NCI-H187 treated with DMSO at 0.1 percent for 48 hours (cell line): ENCODE measurements at places on chromosomes 1 and 21.

DNA sequence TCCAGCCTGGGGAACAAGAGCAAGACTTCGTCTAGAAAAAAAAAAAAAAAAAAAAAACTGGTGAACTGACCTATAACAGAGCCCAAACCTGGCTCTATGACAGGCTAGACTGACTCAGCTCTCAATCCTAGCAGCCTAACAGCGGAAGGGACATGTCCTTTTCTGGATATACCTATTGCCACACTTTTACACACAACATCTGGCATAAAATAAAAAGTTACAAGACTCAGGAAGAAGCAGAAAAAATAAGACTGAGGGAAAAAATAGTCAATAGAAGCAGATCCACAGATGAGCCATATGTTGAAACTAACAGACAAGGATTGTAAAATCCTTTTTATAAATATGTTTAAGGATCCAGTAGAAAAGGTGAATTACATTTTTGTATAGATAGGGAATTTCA lies 57.5 kb upstream of the IPO9 start:
- DNase-seq, result no peak

GRCh38 chr1:61570191-61570590 lies 154.8 kb downstream of the TM2D1 start:
- DNase-seq, result no peak

DNA sequence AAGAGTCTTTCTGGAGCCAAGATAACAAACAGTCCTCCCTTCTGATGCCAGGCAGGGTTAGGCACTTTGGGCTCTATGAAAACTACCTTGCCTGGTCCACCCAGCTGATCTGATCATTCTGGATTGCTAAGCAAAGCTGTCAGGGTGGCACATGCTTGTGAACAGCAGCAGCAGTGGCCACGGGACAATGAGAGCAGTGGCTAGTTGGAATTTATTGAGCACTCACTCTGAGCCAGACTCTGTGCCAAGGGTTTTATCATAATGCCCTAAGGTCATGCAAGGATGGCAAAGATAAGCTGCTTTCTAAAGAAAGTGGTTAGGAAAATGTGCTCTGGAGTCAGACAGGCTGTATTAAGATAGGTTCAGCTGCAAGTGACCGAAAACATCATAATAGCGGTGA lies 390.4 kb upstream of the VAMP3 start:
- DNase-seq, result no peak

- DNase-seq, result no peak
Observed at GRCh38 chr1:14996133-14997050, 157.2 kb upstream of the TMEM51 start.

DNA sequence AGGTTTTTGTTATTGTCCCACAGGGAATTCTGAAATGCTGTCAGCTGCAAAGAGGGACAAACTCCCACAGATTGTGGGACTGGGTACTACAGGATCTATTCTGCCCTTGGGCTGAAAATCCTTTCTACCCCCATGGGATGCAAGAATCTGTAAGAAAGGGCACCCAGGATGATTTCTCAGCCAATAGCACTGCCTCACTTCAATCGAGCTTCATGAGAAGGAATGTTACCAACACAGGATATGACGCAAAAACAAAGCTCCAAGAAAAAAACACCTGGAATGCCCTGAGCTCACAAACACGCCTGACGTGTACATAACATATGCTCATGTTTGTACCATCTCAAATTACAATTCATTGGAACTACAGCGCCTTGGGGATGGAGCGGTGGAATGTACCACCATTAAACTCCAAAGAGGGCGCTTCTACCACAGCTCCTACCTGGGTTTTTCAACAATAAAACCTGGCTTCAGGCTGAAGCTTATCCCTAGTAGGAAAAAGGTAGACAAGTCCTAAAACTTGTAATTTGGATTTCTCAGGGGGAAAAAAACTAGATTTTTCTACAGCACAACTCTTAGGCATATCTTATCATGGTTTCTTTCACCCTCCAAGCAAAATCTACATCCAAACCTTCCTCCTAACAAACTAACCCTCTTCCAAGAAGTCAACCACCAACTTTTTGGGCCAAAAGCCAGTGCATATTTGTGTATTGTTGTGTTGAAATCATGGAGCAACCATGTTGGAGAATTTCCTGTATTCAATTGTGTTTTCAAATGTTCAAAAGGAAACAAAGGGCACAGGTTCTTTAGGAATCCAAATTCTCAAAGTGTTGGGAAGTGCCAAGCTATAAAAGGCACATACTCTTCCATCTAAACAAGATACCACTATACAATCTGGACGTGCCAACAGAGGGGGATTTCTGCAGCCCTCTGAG lies 78.9 kb downstream of the TGFBR3 start:
- no peak for DNase-seq

DNA sequence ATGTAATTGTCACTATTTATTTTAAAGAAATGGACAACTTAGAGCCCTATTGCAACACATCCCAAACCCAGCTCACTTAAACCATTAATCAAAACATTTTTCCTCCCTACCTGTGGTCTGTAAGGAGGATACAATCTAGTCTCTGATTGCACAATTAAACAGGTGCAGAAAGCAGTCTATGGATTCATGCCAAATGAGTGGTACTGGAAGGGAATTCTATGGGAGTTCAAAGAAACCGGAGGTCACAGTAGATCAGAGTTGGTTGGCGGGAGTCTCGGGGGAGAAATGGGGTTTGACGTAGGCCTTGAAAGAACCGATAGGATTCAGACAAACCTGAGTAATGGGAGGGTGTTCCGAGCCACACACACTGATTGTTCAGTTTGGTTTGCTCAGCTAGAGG lies 314.9 kb downstream of the KIF26B start:
- no peak for DNase-seq

DNA sequence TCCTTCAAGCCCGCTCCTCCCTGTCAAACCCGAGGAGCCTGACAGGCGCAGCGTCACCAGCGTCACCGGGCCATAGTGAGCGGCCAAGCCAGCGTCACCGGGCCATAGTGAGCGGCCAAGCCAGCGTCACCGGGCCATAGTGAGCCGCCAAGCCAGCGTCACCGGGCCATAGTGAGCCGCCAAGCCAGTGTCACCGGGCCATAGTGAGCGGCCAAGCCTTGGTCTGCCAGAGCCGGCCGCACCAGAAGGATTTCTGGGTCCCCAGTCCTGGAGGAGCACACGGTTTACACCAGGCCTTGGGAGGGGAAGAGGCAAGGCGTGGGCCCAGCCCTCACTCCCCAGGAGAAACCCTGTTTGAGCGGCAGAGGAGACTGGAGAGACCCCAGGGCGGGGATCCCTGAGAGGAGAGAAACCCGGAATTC lies 39.8 kb upstream of the COL18A1 start:
- DNase-seq, result no peak

GRCh38 chr1:110498270-110498669 lies 20.7 kb downstream of the KCNA10 start:
- no peak for DNase-seq

- no peak for DNase-seq
Observed at GRCh38 chr1:241352401-241352800, 4.6 kb downstream of the RGS7 start.

DNA sequence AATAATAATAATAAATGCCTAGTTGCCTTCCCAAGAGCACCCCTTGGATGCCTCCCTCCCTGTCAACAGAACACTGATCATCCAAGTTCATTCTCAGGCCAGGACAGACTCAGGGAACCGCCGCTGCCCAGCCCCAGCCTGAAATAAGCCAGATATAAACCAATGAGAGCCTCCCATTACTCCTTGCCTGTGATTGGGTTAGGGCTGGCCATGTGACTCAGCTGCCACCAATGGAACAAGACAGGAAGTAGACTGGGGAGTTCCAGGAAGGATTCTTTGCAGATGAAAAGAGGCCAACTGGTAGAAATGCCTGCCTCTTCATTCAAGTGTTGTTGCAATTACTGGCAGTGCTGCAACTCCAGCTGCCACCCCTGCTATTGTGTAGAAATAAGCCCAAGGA lies 146.4 kb upstream of the TIAM1 start:
- no peak for DNase-seq

GRCh38 chr1:97412166-97412565 lies 508.7 kb downstream of the DPYD start:
- DNase-seq, result no peak

GRCh38 chr1:97853221-97853620 lies 67.6 kb downstream of the DPYD start:
- DNase-seq, result no peak

DNA sequence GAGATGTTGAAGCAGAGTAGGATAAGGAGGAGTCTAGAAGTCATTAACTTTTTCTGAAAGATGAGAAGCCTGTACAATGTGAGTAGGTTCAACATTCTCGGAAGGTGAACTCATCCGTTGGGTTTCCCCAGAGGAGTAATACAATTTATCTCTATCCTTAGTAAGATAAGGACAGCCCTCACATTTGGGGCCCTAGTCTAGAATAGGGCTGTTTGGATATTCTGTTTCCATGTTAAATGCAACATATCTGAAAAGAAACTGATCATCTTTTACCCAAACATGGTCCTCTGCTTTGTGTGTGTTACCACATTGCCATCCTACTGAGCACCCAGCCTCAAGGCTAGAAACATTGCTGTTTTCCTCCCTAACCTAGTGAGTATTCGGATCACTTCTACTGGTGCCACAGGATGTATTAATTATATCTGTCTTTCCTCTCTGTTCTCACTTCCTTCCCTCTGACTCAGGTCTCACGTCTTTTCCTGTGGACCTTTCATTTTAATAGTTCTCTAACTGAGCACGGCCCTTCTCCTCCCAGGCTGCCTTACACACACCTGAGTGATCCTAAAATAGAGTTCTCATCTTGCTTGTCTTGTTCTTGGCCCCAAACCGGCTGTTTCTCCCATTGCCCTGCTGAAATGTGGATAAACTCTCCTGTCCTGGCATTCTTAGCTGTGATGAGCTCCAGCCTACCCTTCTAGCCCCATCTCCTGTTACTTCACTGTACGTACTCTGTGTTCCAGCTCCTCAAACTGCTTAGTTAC lies 91.7 kb downstream of the CDC14A start:
- DNase-seq, result no peak

- no peak for DNase-seq
Observed at GRCh38 chr1:109240158-109241152, 8.9 kb upstream of the CELSR2 start.

DNA sequence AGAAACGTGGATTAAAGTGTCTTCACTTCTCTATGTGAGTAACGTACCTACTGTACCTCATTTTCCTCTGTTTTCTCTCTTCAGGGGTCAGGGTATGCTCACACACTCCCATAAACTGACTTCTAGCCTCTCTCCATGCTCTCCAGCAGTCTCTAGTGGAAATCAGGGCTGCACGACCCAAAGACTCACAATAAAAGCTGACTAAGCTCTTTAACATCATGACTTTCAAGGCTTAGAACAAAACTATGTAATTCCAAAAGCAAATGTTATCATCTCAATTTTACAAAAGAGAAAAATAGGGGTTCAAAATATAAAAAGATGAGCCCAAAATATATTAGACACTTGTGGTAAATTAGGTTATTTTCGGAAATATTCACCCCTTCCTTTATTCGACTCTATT lies 62.5 kb upstream of the KRTAP11-1 start:
- DNase-seq, result no peak

GRCh38 chr1:244599937-244600350 lies 53.0 kb upstream of the DESI2 start:
- DNase-seq, result no peak

- DNase-seq, result no peak
Observed at GRCh38 chr1:116365353-116365780, 7.7 kb upstream of the ATP1A1 start.

DNA sequence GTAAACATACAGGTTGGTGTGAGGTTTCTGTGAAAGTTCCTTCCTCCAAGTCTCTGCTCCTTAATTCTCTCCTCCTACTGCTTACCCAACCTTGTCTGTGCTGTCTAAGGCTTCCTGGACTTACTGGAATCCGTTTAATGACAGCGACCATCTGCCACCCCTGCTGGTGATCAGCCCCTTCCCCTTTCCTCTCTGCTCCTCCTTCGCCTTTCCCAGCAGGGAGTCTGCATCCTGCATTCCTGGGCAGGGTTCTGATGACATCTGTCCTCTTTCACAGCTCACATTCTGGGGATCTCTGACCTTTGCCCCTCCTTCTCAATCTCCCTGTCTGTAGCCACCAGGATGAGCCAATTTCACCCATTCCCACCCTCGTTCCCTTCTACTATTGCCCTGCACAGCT lies 66.5 kb downstream of the KIRREL1 start:
- DNase-seq, result no peak

DNA sequence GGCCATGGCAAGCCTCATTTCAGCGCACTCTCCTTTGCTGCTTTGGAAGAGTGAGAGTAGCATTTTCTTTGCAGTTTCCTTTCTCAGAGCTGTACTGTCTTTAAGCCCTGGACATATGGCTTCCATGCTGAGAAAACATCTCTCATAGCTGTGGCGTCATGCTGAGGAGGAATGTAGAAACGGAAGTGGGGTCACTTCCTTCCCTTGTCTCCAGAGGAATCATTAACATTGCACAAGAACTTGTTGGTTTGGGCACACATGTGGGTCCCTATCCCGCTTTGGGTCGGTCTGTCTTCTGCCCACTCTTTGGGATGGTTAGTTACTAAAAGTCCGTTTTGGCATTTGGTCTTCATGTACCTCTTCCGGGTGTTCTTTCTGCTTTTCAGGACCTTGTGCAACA lies 5.6 kb downstream of the MFN2 start:
- no peak for DNase-seq

DNA sequence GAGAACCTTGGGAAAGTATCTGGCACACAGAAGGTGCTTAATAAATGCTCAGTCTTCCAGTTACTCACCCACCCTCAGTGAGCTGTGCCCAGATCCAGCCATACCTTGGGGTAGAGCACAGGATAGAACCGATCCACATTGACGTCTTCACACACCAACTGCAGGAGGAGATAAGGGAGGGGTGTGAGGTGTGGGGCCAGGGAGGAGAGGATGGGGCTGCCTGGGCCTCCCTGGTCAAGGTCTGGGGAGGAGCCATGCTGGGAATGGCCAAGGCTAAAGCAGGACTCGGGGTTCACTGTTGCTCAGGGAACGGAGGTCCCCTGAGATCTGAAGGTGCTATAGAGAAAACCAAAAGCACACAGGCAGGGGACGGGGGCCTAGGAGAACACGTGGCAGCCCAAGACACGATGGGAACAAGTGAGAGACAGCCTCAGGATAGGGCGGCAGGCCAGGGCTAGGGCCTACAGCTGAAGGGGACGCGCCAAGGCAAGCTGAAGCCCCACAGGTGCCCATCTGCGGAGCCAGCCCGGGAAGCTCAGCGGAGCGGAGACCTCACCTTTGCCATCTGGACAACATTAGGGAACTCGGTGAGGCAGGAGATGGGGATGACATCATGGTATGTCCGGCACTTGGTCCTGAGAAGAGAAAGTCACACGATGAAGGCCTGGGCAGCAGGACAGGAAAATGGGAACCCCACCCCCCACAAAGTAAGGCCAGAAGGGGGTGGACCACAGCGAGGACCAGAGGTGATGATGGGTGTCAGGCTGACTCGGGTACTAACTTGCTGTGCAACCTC lies 55.9 kb downstream of the RAP1GAP start:
- DNase-seq, result no peak

DNA sequence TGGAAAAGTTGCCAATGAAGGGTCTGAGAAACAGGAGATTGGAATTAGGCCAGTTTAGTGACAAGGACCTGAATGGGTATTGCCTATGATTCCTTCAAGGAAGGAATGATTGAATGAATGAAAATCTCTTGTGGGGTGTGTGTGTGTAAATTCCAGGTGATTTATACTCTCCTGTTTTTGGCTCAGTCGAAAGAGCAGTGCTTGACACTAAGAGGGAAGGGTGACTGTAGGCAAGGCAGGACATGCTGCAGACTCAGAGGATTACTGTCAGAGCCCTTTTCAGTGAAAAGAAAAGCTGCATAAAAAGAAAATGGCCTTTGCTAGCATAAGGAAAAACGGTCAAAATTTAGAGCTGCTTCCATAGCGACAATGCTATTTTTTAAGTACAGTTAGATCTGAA lies 30.1 kb downstream of the C1orf21 start:
- DNase-seq, result no peak

GRCh38 chr21:24280596-24280995 lies 1326.7 kb downstream of the MRPL39 start:
- DNase-seq, result no peak

GRCh38 chr1:209657918-209658317 lies 5.7 kb upstream of the LAMB3 start:
- no peak for DNase-seq
